ENCODE measurements at places on chromosomes 12 and 14.

DNA sequence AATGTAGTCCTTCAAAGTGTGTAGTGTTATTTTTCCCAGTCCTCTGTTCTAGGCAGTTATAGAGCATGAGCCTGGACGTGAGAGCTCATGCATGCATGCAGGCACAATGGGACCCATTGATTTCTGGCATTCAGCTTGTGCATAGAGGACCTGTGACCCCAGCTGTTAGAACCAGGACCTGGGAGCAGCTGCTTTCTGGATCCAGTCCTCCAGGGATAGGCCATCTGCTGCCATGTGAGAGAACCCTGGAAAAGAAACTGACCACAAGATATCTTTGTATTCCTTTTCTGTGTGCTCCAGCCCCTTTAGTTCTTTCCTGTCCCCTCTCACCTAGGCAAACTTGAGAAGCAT is 76.9 kb downstream of the SUSD6 start:
- H3K27ac ChIP-seq, result peak overlapping the region; percentile 62
- H3K4me1 ChIP-seq, result peaks cover 76% of the 10 kb centered on the region
- ATAC-seq, result no peak
- H3K36me3 ChIP-seq, result peaks cover 35% of the 10 kb centered on the region
- no peaks in the 10 kb centered on the region for H3K27me3 ChIP-seq

DNA sequence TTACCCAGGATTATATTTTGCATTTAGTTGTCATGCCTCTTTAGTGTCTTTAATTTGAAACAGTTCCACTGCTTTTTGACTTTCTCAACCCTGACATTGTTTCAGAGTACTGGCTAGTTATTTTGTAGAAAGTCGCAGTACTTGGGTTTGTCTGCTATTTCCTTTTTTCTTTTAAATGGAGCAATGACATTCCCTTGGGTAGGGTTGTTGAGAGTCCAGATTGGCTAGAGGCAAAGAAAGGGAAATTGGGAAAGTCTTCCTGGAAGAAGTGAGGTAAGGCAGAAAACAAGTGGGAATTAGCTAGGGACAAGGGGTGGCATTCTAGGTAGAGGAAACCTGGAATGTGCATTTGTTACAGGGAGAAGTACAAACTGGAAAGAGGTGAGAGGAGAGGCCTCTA is 245.9 kb downstream of the EMP1 start:
- no peak overlapping the region for H3K4me3 ChIP-seq
- H3K27me3 ChIP-seq, result no peaks in the 10 kb centered on the region
- no peaks in the 10 kb centered on the region for H3K4me1 ChIP-seq
- ATAC-seq, result no peak

- H3K27ac ChIP-seq, result no peak overlapping the region
- H3K4me3 ChIP-seq, result no peak overlapping the region
- ATAC-seq, result no peak
- H3K27me3 ChIP-seq, result peaks cover 27% of the 10 kb centered on the region
- H3K4me1 ChIP-seq, result peaks cover 7% of the 10 kb centered on the region
- no peaks in the 10 kb centered on the region for H3K36me3 ChIP-seq
These were observed 7.1 kb upstream of the WASHC4 start for GRCh38 chr12:105100207-105100985.

- H3K4me1 ChIP-seq, result peaks cover 7% of the 10 kb centered on the region
- no peak overlapping the region for H3K4me3 ChIP-seq
- H3K27me3 ChIP-seq, result peaks cover 44% of the 10 kb centered on the region
- H3K27ac ChIP-seq, result no peak overlapping the region
- ATAC-seq, result no peak
These were observed 13.8 kb downstream of the SMIM41 start for GRCh38 chr12:52093346-52093745.

DNA sequence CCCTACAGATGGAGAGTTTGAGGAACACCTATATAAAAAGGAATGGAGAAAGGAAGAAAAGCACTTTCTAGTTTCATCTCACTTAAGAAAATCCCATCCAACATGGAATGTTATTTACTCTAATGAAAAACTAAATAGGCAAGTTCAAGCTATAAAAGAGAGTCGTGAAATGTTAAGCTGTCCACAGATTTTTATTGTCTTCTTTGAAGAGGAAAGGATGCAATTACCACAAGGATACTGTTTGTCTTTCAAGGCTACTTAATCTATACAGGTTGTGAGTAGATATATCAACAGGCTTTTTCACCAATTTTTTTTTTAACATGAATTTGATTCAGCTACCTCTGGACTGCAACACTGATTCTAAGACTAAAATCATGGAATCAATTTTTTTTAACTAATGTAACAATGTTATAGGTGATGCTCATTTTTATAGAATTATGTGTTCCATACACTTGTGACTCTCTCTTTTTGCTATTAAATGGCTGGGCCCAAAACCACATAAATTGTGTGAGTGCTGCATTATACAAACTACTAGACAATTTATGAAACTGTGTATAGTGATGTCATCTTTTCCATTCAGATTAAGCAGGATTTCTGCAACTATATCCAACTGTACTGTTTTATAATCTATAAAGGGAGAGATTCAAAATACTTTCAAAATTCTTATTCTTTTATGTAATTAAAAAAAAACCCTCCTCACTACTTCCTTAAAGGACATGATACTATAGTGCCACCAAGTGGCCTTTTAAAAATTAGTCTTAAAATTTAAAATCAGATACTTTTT is 26.8 kb upstream of the BMAL2 start:
- H3K36me3 ChIP-seq, result peaks cover 27% of the 10 kb centered on the region
- no peak overlapping the region for H3K4me3 ChIP-seq
- no peaks in the 10 kb centered on the region for H3K27me3 ChIP-seq
- H3K27ac ChIP-seq, result no peak overlapping the region
- no peaks in the 10 kb centered on the region for H3K4me1 ChIP-seq
- no peak for ATAC-seq

- no peaks in the 10 kb centered on the region for H3K36me3 ChIP-seq
- H3K4me1 ChIP-seq, result peaks cover 14% of the 10 kb centered on the region
- no peak overlapping the region for H3K4me3 ChIP-seq
- H3K27ac ChIP-seq, result no peak overlapping the region
- no peaks in the 10 kb centered on the region for H3K27me3 ChIP-seq
These were observed 19.9 kb downstream of the LRRC9 start for GRCh38 chr14:59939828-59940227.

GRCh38 chr14:25122843-25123242 is 72.9 kb upstream of the STXBP6 start:
- no peak overlapping the region for H3K27ac ChIP-seq
- ATAC-seq, result no peak
- H3K36me3 ChIP-seq, result no peaks in the 10 kb centered on the region
- H3K27me3 ChIP-seq, result no peaks in the 10 kb centered on the region

- H3K36me3 ChIP-seq, result no peaks in the 10 kb centered on the region
- no peak for ATAC-seq
- H3K27ac ChIP-seq, result no peak overlapping the region
- no peaks in the 10 kb centered on the region for H3K4me1 ChIP-seq
- H3K4me3 ChIP-seq, result no peak overlapping the region
These were observed 23.1 kb upstream of the C14orf180 start for GRCh38 chr14:104556256-104557021.

- H3K27me3 ChIP-seq, result no peaks in the 10 kb centered on the region
- no peaks in the 10 kb centered on the region for H3K36me3 ChIP-seq
- no peak overlapping the region for H3K4me3 ChIP-seq
- no peak overlapping the region for H3K27ac ChIP-seq
- no peak for ATAC-seq
These were observed 199.3 kb upstream of the PPFIA2 start for GRCh38 chr12:81958406-81958805.

DNA sequence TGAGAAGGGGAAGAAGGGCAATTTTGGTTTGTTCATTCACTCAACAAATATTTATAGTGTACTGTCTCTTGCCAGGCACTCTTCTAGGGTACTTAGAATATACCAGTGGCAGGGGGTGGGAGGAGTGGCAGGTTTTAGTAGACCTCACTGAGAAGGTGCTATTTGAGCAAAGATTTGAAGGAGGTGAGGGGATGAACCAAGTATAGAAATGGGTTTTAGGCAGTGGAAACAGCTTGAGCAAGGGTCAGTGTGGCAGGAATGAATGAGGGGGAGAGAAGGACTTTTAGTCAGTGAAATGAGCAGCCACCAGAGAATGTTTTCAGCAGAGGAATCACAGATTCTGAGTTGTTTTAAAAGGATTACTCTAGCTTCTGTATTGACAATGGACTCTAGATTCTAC is 2.3 kb downstream of the PRIM1 start:
- peak overlapping the region; percentile 83 for H3K27ac ChIP-seq
- no peak for ATAC-seq
- H3K36me3 ChIP-seq, result peaks cover 21% of the 10 kb centered on the region
- peaks cover 52% of the 10 kb centered on the region for H3K4me1 ChIP-seq
- H3K27me3 ChIP-seq, result no peaks in the 10 kb centered on the region
- H3K4me3 ChIP-seq, result peak overlapping the region; percentile 35

DNA sequence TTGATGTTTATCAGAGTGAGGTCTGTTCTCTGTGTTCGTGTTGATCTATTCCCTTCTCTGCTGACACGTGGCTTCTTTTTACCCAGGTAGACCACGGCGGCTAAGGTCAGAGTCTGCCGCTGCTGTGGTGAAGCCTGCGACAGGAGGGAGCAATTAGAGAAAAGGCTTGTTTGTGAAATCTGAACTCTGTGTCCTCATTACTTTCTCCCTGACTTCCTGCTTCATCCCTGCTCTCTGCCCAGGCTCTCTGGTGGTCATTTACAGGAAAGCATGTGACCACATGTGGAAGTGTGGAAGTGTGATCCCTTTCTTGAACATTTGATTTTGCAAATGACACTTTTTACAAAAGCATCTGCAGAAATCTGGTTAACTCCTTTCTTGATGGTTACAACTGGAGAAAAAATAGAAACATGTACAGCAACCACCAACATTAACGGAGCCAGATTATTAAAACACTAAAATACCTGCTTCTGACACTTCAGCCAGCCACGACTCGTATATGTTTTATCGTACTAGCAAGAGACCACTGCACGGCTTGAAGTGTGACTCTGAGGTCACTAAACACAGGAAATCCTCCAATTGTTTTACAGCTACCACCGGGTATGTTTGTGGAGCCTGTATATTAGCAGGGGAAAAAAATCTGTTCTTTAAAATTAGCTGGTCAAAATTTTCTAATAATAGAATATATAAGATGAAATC is 388.6 kb upstream of the TMPO start:
- no peaks in the 10 kb centered on the region for H3K27me3 ChIP-seq
- H3K27ac ChIP-seq, result no peak overlapping the region
- no peaks in the 10 kb centered on the region for H3K36me3 ChIP-seq
- no peak for ATAC-seq
- H3K4me3 ChIP-seq, result no peak overlapping the region

GRCh38 chr14:29896354-29896821 is 31.3 kb downstream of the PRKD1 start:
- H3K4me3 ChIP-seq, result no peak overlapping the region
- no peaks in the 10 kb centered on the region for H3K27me3 ChIP-seq
- no peak overlapping the region for H3K27ac ChIP-seq

DNA sequence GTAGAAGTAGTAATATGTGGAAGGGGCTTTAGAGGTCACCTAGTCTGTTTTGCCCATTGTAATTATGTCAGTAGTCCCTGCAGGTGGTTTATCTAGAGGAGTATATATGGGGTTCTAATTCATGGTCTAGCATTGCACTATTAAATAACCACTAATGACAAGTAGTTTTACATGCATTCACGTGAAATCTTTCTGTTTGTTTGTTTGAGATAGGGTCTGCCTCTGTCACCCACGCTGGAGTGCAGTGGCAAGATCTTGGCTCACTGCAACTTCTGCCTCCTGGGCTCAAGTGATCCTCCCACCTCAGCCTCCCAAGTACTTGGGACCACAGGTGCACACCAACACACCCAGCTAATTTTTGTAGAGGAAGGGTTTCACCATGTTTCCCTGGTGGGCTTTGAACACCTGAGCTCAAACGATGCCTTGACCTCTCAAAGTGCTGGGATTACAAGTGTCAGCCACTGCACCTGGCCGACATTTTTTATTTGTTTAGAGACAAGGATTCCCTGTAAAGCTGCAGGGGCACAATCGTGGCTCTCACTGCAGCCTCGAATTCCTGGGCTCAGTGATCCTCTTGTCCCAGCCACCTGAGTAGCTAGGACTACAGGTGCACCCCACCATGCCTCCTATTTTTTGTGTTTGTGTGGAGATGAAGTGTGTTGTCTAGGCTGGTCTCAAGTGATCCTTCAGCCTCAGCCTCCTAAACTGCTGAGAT is 12.0 kb upstream of the PSEN1 start:
- peaks cover 44% of the 10 kb centered on the region for H3K36me3 ChIP-seq
- H3K4me3 ChIP-seq, result no peak overlapping the region
- H3K4me1 ChIP-seq, result no peaks in the 10 kb centered on the region
- no peaks in the 10 kb centered on the region for H3K27me3 ChIP-seq

DNA sequence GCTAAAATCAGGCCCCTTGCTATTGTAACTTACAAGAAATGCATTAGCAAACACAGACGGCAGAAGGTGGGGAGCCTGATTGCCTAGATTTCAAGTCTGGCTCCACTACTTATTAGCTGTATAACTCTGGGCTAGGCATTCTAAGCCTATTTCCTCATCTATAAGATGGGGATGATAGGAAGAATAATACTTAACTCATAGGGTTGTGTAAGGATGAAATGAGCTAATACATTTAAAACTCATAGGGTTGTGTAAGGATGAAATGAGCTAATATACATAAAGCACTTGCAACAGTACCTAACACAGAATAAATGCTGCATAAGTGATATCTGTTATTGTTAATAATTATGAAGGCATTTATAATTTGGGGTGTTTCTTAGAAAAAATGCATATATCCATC is 60.1 kb upstream of the DIO2 start:
- no peaks in the 10 kb centered on the region for H3K4me1 ChIP-seq
- ATAC-seq, result no peak
- no peaks in the 10 kb centered on the region for H3K36me3 ChIP-seq
- no peaks in the 10 kb centered on the region for H3K27me3 ChIP-seq
- no peak overlapping the region for H3K27ac ChIP-seq
- no peak overlapping the region for H3K4me3 ChIP-seq

DNA sequence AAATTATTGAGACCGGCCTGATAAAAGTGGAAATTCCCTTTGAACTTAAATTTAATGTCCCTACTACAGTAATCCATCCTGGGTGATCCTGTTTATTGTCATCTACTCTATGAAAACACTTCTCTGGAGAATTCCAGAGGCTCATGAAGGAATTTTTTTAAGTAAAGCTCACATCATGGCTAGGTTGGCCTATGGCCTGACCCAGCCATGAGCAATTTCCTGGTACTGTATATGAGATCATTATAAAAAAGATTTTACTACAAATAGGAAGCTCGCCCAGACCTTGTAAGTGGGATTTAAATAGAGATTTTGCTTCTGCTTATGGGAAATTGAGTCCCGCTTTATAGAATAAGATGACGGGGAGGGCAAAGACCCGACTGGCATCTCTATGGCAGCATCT is 215.5 kb downstream of the DPF3 start:
- no peak for ATAC-seq
- H3K4me3 ChIP-seq, result no peak overlapping the region
- no peak overlapping the region for H3K27ac ChIP-seq
- H3K4me1 ChIP-seq, result peaks cover 35% of the 10 kb centered on the region

Data from stimulated activated memory B cell treated with anti-CD40 and anti-IgM and Interleukin-4, amounts not matched to agents 10 μg/mL and 1 μg/mL and 100 μg/mL, for 72 hours (primary cell).